ENCODE measurements at places on chromosomes 1 and 21.

- DNase-seq, result no peak
Observed at GRCh38 chr1:212481438-212481767, 48.7 kb downstream of the NENF start.

DNA sequence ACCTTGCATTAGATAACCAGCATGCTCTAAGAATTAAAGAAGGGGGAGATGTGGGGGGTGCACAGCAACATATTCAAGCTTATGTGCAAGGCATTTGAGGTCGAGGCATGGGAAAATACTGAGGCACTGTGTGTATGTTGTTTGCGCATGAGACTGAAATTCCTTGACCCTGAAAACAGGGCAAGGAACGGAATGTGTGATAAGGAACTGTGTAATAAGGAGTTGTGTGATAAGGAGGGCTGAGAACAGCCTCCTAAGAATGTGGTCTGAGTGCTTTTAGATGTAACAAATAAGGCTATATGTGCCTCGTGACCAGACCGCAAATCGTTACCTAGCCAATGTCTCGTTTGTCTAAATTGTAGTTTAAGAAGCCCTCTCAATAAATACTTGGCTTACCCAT, 26.5 kb upstream of the ITLN1 start:
- DNase-seq, result peak; percentile 2

DNA sequence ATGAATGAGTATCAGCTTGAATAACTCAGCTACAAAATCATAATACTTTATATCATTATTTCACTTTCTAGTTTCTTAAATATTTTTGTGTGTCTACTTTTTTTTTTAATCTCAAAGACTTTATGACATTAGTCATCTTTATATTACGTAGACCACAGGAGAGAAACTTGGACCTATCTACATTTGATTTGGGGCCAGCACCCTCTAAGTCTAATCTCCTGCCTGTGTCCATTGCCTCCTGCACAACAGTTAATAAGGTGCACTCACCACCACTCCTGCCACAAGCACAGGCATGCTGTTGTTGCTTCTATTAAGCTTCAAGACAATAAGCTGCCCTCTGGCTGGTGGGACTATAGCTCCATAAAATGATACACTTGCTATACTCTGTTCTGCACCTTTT, 70.4 kb downstream of the DIRAS3 start:
- no peak for DNase-seq

DNA sequence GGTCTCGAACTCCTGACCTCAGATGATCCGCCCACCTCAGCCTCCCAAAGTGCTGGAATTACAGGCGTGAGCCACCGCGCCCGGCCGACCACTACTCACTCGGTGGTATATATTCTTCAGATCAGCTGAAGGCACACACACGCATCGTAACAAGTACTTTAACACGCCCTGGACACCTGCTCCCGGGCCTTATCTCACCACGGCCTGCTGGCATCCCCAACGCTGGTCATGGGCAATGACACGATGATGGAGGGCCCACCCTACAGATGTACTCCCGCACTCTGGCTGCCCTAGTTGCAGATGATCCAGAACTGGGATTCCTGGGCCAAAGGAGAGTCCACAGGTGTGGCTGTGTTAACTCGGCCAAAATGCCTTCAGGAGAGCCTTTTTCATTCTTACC, 11.6 kb downstream of the UBE2J2 start:
- DNase-seq, result no peak

- no peak for DNase-seq
Observed at GRCh38 chr1:47491341-47491753, 53.5 kb downstream of the FOXD2 start.

DNA sequence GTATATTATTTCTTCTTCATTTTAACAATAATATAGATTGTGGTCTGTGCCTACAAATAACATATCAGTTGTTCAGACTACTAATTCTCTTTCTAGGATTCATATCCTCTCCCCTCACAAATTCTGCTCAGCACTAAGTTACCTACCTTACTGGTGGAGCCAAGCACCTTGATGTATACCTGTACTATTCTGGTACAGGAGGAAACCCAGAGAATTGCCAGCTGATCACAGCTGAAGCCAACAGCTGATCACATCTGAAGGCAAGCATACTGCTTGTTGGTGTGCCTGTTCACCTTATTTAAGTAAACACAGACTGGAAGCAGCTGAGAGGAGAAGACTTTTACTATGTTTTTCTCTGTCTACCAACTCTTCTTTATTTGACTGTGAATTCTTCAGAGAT, 101.8 kb downstream of the PBX1 start:
- DNase-seq, result no peak

- DNase-seq, result no peak
Observed at GRCh38 chr1:43366179-43366578, 1.6 kb downstream of the ELOVL1 start.

GRCh38 chr1:25516686-25517085, 26.7 kb upstream of the LDLRAP1 start:
- DNase-seq, result no peak

DNA sequence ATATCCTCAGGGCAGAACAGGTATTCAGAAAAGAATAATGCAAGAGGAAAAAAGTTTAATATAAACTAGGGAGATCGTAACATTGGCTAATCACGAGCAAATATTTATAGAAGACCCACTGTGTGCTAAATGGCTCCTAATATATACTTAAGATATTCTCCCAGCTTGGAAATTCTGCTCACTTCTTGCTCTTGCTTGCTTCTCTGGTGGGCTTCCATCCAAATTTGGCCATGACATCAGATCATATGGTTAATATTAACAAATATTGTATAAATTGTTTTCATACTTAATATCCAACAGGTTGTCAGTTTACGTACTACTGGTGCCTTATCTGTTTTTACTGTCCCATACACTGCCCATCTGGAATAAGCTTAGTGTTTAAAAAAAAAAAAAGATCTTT, 1.1 kb downstream of the COX20 start:
- no peak for DNase-seq

DNA sequence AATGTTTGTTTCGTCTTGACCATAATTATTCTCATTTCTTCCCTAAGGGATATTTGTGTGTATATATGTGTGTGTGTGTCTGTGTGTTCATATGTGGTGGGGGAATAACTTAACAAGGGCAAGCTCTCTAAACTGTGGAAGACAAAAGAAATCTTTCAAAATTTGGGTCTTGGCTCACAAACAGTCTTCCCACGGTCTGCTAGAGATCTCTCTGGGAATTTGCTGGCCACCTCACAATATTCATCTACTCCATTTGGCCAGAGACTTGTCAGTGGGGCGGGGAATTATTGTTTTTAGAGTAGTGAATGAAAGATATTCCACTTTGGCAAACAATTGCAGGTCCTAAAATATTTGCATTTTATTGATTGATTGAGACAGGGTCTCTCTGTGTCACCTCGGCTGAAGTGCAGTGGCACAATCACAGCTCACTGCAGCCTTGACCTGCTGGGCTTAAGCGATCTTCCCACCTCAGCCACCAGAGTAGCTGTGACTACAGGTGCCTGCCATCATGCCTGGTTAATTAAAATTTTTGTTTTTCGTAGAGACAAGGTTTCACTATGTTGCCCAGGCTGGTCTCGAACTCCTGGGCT, 8.0 kb upstream of the EIF2B3 start:
- DNase-seq, result no peak

GRCh38 chr21:26715878-26716506, 129.2 kb downstream of the ADAMTS1 start:
- DNase-seq, result peak; percentile 44

DNA sequence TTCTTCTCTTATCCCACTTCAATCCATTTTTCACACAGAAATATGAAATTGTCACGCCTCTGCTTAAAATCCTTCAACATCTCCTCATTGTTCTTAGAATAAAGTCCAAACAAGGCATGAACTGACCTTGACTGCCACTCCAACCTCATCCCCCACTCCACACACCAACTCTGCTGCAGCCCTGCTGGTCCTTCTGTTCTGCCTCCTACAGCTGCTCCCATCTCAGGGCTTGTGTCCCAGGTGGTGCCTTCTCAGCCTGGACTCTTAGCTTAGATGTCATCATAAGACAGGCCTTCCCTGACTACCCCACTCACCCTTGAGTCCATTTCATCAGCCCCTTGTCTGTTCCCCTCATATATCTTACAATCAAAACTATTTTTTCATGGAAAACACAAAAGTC, 10.4 kb downstream of the TARBP1 start:
- DNase-seq, result no peak

GRCh38 chr1:86430376-86430775, 6.4 kb downstream of the CLCA2 start:
- peak; percentile 13 for DNase-seq

DNA sequence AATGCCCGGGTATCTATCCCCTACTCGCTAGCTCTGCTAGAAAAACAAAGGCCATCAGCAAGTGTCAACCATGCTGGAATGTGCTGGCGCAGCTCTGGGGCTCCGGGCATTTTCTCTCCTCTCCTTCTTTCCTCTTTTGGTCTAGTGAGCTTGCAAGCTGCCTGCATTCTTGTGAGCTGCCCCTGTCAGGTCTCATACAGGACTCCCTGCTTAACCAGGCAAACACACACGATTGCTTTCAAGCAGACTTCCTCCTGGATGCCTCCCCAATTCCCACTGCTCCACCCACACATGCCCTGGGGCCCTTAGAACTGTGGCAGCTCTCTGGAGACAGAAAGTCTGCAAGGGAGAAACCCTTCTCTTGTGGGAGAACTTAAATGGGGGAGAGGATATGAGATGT, 35.7 kb upstream of the SUCO start:
- peak; percentile 87 for DNase-seq

- DNase-seq, result no peak
Observed at GRCh38 chr1:202976633-202977032, 9.6 kb upstream of the CYB5R1 start.

DNA sequence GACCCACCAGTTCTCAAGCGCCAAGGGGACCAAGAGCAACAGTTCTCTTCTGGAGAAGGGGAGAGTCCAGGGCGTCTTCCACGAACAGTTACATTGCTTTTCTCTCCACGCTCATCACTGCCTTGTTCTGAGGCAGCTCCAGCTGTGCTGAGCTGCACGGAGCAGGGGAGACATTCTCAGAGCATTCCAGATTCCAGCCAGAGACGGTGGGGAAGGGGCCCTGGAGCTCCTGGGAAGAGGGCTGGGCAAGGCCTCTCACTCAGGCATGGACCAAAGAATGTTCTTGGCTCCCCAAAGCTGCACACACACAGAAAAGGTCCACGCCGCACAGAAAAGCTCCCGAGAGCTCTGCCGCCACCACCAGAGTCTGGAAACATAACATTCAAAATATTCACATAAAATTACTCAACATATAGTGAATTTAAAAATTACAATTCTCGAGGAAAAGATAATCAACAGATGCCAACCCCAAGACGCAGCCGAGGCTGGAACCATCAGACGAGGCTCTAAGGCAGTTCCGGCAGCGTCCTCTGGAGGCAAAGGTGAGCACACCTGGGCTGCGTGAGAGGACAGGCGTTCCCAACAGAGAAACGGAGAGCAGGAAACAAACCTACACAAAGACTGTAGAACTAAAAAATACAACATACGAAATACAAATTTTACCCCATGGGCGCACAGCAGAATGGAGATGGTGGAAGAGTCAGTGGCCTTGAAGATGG, 40.5 kb downstream of the UBE2G2 start:
- DNase-seq, result no peak

Measured in renal cortical epithelial cell (primary cell).